ENCODE measurements at places on chromosomes 12 and 14. TPM values are rescaled to one million over a fixed set of nuclear protein-coding genes. Genes with fewer than 3 reads are reported as not detected.

GRCh38 chr14:36556811-36557433, 25.5 kb downstream of the NKX2-8 start:
- H3K36me3 ChIP-seq, result no peaks in the 10 kb centered on the region
- DNase-seq, result no peak
- H3K4me1 ChIP-seq, result no peaks in the 10 kb centered on the region
- H3K27ac ChIP-seq, result no peak overlapping the region
- no peak overlapping the region for H3K4me3 ChIP-seq
- no peaks in the 10 kb centered on the region for H3K27me3 ChIP-seq

DNA sequence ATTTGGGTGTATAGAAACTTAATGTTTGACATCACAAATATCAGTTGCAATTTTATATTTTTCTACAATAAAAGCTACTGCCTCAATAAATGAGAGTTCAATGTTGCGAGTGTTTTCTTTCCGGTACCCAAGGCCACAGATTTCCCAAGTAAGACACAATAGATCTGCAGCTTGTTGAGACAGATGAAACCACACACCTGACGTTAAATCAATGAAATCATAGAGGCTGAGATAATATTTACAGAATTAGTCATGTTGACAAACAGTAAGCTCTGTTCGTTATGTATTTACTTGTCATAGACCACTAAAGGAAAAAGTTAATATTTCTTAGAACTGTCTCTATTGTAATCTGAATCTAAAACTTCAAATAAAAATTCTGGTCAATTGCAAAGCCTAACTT, 49.2 kb upstream of the PTHLH start:
- DNase-seq, result no peak
- no peak overlapping the region for H3K4me3 ChIP-seq
- no peaks in the 10 kb centered on the region for H3K4me1 ChIP-seq

GRCh38 chr12:95790033-95790916, at the start of gene NTN4:
Gene NTN4 (minus strand): TSS chr12:95790764. CDS start chr12:95790309, 455 bp downstream.
- peak; percentile 54 for DNase-seq
- peaks cover 17% of the 10 kb centered on the region for H3K4me1 ChIP-seq
- H3K27me3 ChIP-seq, result peaks cover 35% of the 10 kb centered on the region
- no peak within 1 kb of the TSS for H3K27ac ChIP-seq
- H3K36me3 ChIP-seq, result no peaks in the 10 kb centered on the region
- H3K4me3 ChIP-seq, result peak within 1 kb of the TSS; percentile 52

DNA sequence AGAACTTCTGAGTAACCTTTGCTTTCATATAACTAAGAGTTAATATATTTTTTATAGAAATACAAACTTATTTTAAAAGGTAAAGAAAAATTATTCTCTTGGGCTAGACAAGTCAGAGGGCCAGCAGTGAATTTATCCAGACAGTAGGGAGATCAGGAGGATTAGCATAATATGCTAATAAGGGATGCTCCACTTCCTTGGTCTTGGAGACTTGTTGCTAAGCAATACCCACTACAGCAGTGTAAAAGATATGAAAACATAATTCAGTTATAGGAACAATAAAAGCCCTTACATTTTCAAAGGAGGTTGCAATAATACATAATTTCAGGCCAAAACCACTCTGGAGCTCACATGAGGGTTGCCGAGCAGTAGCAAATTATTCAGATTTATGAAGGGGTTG, 615.6 kb downstream of the KCNH5 start:
- H3K36me3 ChIP-seq, result no peaks in the 10 kb centered on the region
- no peak overlapping the region for H3K27ac ChIP-seq
- no peak for DNase-seq

GRCh38 chr12:45050751-45051571, at the start of gene DBX2:
Gene DBX2 (minus strand): TSS chr12:45051099. CDS start chr12:45050927, 172 bp downstream.
- no peak for DNase-seq
- H3K36me3 ChIP-seq, result no peaks in the 10 kb centered on the region
- H3K27ac ChIP-seq, result no peak within 1 kb of the TSS
- no peak within 1 kb of the TSS for H3K4me3 ChIP-seq

GRCh38 chr14:39251547-39251946, 17.8 kb downstream of the MIA2 start:
- no peak overlapping the region for H3K4me3 ChIP-seq
- no peaks in the 10 kb centered on the region for H3K36me3 ChIP-seq

- no peak for DNase-seq
- no peak overlapping the region for H3K4me3 ChIP-seq
- no peak overlapping the region for H3K27ac ChIP-seq
- no peaks in the 10 kb centered on the region for H3K27me3 ChIP-seq
Measured at GRCh38 chr12:123675436-123675835, 4.5 kb downstream of the TCTN2 start.

GRCh38 chr14:85625925-85626585, 96.1 kb downstream of the FLRT2 start:
- no peak overlapping the region for H3K4me3 ChIP-seq
- H3K27me3 ChIP-seq, result no peaks in the 10 kb centered on the region
- H3K27ac ChIP-seq, result no peak overlapping the region
- DNase-seq, result no peak
- no peaks in the 10 kb centered on the region for H3K36me3 ChIP-seq

Gene LRRC10
- not detected for total RNA-seq

Gene FGF23
- total RNA-seq, result not detected

Measured in B cell (primary cell).